ENCODE measurements at places on chromosomes 4 and X. TPM values are rescaled to one million over a fixed set of nuclear protein-coding genes. Genes with fewer than 3 reads are reported as not detected.

PPP4R3C gene
- total RNA-seq, result not detected

- peaks cover 77% of the 10 kb centered on the region for H3K4me1 ChIP-seq
- peak; percentile 70 for DNase-seq
- no peaks in the 10 kb centered on the region for H3K27me3 ChIP-seq
- H3K36me3 ChIP-seq, result peaks cover 38% of the 10 kb centered on the region
- peak overlapping the region; percentile 93 for H3K27ac ChIP-seq
Observed at GRCh38 chr4:147799986-147800555, 68.2 kb downstream of the ARHGAP10 start.

CT45A5 gene
- total RNA-seq, result not detected

- no peaks in the 10 kb centered on the region for H3K4me1 ChIP-seq
- H3K27ac ChIP-seq, result no peak overlapping the region
- no peak for DNase-seq
- H3K27me3 ChIP-seq, result no peaks in the 10 kb centered on the region
- no peak overlapping the region for H3K4me3 ChIP-seq
Observed at GRCh38 chr4:3517731-3518510, 14.3 kb downstream of the LRPAP1 start.

FAM9B gene
- 0.87 TPM for total RNA-seq

AGTR2 gene
- total RNA-seq, result not detected

TSPYL2 gene
- total RNA-seq, result 41.2 TPM

MAGEE2 gene
- not detected for total RNA-seq

DNA sequence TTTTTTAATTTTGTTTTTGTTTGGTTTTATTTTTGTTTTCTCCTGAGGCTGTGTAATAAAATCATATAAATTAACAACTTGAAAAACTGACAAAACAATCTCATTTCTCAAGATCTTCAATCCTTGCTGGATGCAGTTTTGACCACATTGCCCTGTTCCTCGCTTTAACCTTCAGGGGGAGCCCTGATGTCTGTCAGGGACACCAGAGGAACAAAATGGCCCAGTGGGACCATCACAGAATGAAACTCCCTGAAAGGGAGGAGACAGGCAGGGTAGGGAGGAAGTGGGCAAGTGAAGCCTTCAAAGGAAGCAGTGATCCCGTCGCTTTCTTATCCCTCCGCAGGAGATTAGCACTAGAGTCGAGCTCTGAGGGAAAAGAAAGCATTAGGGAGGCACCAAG, 274.9 kb upstream of the LDB2 start:
- no peak overlapping the region for H3K4me3 ChIP-seq
- no peaks in the 10 kb centered on the region for H3K4me1 ChIP-seq
- no peaks in the 10 kb centered on the region for H3K36me3 ChIP-seq
- H3K27ac ChIP-seq, result no peak overlapping the region
- H3K27me3 ChIP-seq, result peaks cover 2% of the 10 kb centered on the region

CXCL8 gene
- total RNA-seq, result 19.6 TPM

ZNF674 gene
- 2.5 TPM for total RNA-seq

FAM47E gene
- not detected for total RNA-seq

DNA sequence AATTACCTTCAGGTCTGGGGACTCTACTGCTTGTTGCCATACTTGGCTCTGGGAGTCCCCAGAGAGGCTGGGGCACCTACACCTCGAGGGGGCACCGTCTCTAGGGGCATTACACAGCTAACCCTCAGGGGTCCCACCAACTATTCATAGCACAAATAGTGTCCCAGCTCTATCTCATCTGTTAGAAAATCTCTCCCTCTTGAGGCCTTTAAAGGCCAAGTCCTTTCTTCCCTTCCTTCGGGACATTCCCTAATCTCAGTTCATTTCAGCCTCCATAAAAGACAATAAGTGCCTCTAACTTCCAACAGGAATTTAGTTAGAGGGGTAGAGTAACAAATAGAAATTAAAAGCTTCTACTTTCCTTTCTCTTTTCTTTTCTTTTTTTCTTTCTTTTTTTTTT, 55.8 kb upstream of the SORBS2 start:
- H3K4me1 ChIP-seq, result no peaks in the 10 kb centered on the region
- no peaks in the 10 kb centered on the region for H3K27me3 ChIP-seq
- no peaks in the 10 kb centered on the region for H3K36me3 ChIP-seq
- H3K27ac ChIP-seq, result no peak overlapping the region
- no peak overlapping the region for H3K4me3 ChIP-seq
- DNase-seq, result no peak

WDR17 gene
- 1.4 TPM for total RNA-seq

DNA sequence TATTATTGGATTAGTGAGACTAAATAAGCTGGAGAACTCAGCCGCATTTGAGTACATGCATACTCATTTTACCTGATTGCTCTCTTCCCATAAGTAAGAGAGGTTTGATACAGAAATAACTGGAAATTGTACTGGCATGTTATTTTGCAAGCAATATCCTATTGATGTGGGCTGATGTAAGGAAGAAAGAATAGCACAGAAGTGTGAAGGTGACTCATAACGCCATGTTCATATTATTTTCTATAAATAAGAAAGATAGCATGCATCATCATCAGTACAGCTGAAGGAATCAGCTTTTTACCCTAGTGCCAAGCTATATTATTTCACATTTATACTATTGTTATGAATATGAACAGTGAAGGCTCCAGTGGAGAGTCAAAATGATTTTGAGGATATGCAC, 138.3 kb upstream of the FAM47A start:
- H3K27me3 ChIP-seq, result no peaks in the 10 kb centered on the region
- no peak overlapping the region for H3K4me3 ChIP-seq
- H3K27ac ChIP-seq, result no peak overlapping the region
- no peak for DNase-seq
- H3K4me1 ChIP-seq, result no peaks in the 10 kb centered on the region
- H3K36me3 ChIP-seq, result no peaks in the 10 kb centered on the region

DNA sequence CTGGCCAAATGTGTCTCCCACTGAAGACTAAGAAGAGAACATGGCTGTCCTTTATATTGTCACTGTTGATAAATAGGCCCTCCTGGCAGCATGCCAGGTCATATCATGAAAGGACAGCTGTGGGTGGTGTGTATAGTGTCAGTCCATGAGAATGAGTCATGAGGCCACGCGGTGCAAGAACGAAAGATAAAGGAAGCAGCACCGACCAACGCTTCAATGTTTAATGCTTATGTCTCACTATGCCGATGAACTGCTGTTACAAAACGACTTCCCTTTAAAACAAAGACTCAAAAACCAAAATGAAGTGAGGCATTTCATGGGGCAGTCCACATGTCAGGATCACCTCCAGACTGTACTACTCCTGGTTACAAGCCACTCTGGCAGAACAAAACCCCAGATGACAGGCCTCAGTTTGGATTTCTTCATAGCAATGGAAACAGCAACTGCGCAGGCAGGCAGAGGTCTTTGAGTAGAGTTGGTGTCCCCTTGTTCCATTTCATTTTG, 5.2 kb upstream of the TCEANC start:
- no peak overlapping the region for H3K4me3 ChIP-seq
- no peaks in the 10 kb centered on the region for H3K27me3 ChIP-seq
- H3K36me3 ChIP-seq, result no peaks in the 10 kb centered on the region
- peaks cover 12% of the 10 kb centered on the region for H3K4me1 ChIP-seq

- H3K4me3 ChIP-seq, result no peak overlapping the region
- no peaks in the 10 kb centered on the region for H3K36me3 ChIP-seq
- no peaks in the 10 kb centered on the region for H3K4me1 ChIP-seq
- no peak overlapping the region for H3K27ac ChIP-seq
- no peaks in the 10 kb centered on the region for H3K27me3 ChIP-seq
- DNase-seq, result no peak
Observed at GRCh38 chr4:13302876-13303275, 181.3 kb downstream of the RAB28 start.

- H3K27me3 ChIP-seq, result no peaks in the 10 kb centered on the region
- no peaks in the 10 kb centered on the region for H3K36me3 ChIP-seq
- H3K4me3 ChIP-seq, result no peak overlapping the region
- no peaks in the 10 kb centered on the region for H3K4me1 ChIP-seq
- DNase-seq, result no peak
Observed at GRCh38 chr4:20603671-20604313, 96.5 kb upstream of the PACRGL start.

DNA sequence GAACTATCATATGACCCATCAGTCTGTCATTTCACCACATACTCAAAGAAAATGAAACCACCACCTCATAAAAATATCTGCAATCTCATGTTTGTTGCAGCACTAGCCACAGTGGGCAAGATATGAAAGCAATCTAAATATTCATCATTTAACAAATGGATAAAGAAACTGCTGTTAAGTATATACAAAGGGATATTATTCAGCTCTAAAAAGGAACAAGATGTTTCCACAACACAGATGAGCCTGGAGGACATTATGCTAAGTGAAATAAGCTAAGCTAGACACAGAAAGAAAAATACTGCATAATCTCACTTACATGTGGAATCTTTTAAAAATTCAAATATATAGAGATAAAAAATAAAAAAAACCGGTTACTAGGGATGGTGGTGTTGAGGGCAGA, 108.2 kb upstream of the BRWD3 start:
- DNase-seq, result no peak
- H3K4me3 ChIP-seq, result no peak overlapping the region
- no peaks in the 10 kb centered on the region for H3K36me3 ChIP-seq
- no peaks in the 10 kb centered on the region for H3K27me3 ChIP-seq
- H3K4me1 ChIP-seq, result no peaks in the 10 kb centered on the region

- peaks cover 28% of the 10 kb centered on the region for H3K36me3 ChIP-seq
- H3K27ac ChIP-seq, result no peak overlapping the region
- no peaks in the 10 kb centered on the region for H3K27me3 ChIP-seq
- DNase-seq, result no peak
Observed at GRCh38 chr4:77710684-77711083, 105.1 kb downstream of the CXCL13 start.

TEX13D gene
- total RNA-seq, result 0.11 TPM

DNA sequence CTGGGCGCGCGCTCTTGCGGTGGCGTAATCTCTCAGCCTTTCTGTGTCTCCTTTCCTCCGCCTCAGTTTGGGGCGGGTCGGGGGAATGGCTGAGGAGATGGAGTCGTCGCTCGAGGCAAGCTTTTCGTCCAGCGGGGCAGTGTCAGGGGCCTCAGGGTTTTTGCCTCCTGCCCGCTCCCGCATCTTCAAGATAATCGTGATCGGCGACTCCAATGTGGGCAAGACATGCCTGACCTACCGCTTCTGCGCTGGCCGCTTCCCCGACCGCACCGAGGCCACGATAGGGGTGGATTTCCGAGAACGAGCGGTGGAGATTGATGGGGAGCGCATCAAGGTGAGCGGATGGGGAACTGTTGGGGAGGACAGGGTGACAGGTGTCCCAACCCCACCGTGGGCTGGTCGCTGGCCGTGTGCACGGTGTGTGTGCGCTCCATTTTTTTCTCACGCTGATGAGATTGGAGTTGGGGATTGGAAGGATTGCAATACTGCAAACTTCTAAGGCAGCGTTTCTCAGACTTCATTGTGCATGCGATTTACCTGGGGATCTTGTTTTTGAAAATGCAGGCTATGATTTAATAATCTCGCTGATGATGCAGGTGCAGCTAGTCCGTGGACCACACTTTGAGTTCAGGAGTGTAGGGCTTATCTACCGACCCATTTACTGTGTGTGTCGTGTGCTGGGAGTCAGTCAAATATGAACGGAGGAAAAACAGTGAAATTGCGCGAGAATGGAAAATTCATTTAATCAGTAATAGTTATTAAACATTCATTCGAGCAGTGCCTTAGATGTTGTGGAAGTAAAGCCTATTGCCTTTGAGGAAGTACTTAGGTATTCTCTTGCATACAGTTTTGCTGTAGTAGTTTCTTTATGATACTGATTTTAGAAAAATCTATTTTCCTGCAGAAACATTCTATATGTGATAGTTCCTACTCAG, at the start of gene RAB33B:
RAB33B (plus strand) TSS at position 11 of the 935 bp plus-strand sequence; CDS start at position 86, 75 bp downstream.
- H3K27ac ChIP-seq, result peak within 1 kb of the TSS; percentile 99
- DNase-seq, result no peak
- H3K4me3 ChIP-seq, result peak within 1 kb of the TSS; percentile 90
- peaks cover 9% of the 10 kb centered on the region for H3K36me3 ChIP-seq

UGT2B15 gene
- not detected for total RNA-seq

GRCh38 chr4:41661442-41662076, 87.0 kb downstream of the PHOX2B start:
- no peaks in the 10 kb centered on the region for H3K36me3 ChIP-seq
- H3K4me1 ChIP-seq, result no peaks in the 10 kb centered on the region
- H3K4me3 ChIP-seq, result no peak overlapping the region
- no peak for DNase-seq
- H3K27ac ChIP-seq, result no peak overlapping the region

RHOH gene
- total RNA-seq, result 108 TPM

GRCh38 chr4:3280466-3280865, 12.4 kb upstream of the RGS12 start:
- no peaks in the 10 kb centered on the region for H3K36me3 ChIP-seq
- peaks cover 17% of the 10 kb centered on the region for H3K27me3 ChIP-seq
- H3K4me1 ChIP-seq, result peaks cover 7% of the 10 kb centered on the region
- DNase-seq, result no peak
